ENCODE measurements at places on chromosomes 1 and 21.
A peak's percentile ranks its signal among the peaks of the same experiment; 100 is the strongest.

- DNase-seq: no peak
Observed at GRCh38 chr1:193806079-193807048, 620.0 kb upstream of the B3GALT2 start.

DNA sequence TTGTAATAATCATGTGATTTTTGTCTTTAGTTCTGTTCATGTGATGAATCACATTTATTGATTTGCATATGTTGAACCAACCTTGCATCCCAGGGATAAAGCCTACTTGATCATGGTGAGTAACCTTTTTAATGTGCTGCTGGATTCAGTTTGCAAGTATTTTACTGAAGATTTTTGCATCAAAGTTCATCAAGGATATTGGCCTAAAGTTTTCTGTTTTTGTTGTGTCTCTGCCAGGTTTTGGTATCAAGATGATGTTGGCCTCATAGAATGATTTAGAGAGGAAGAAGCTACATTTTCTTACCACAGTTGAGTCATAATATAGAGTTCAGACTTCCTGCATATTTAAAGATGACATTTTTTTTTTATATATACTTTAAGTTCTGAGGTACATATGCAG is 455.9 kb downstream of the PLPP3 start:
- no peak for DNase-seq

DNA sequence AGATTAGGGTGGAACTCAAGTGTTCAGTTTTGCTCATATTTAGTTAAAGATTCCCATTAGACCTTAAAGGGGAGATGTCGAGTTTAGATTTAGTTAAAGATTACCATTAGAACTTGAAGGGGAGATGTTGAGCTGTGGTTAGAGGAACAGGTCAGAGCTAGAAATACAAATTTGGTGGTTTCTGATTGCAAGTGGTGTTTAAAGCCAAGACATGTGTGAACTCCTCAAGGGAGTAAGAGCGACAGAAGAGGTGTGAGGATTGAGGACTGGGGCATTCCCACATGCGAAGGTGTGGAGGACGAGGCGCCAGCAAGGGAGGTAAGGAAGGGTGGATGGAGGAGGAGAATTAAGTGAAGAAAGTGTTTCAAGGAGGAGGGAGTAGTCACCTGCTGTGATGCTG is 168.6 kb downstream of the IER5 start:
- no peak for DNase-seq

DNA sequence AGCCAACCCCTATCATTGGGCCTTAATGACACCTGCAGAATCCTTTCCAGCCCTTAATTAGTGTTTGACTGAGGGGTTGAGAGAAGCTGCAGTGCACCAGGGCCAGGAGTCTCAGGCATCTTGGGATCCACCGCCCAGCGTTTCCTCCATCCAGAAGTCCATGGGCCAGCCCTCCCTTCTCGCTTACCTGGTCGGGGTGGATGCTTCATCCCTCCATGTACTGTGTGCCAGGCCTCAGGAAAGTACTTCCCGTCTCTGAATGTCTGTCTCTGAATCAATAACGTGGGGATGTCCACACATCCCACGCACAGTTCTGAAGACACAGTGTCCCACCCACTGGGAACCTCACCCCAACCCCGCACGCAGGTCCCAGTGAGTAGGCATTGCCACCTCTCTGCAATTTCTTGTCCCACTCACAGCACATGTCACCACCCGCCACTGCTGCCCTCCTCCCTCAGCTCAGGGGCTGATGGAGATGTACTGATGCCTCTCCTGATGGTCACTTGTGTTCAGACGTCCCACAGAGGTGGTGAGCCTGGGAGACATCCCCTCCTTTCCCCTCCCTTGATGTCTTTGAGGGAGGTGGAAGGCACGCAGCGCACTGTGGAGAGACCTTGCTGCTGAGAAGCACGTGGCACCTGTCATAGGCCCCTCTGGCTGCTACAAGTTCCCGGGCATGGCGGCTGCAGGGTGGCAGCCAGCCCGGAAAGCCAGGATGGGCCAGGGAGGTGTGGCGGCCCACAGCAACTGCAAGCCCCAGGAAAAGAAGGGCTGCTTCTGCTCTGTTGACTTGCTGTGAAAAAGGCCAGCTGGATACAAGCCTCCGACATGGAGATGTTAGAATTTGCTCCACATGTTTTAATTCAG is 29.4 kb upstream of the PRSS38 start:
- DNase-seq: no peak

- no peak for DNase-seq
Observed at GRCh38 chr1:202711949-202712635, 1.8 kb upstream of the SYT2 start.

GRCh38 chr1:224543453-224543852 is 72.7 kb upstream of the CNIH3 start:
- DNase-seq: no peak

GRCh38 chr1:33137800-33138199 is 44.0 kb downstream of the TRIM62 start:
- DNase-seq: peak; percentile 46

- no peak for DNase-seq
Observed at GRCh38 chr1:83883979-83884378, 115.0 kb downstream of the TTLL7 start.

GRCh38 chr1:196063952-196064351 is 544.3 kb downstream of the KCNT2 start:
- DNase-seq: no peak

- DNase-seq: no peak
Observed at GRCh38 chr1:154953611-154954038, 2.3 kb downstream of the PBXIP1 start.

- DNase-seq: peak; percentile 48
Observed at GRCh38 chr1:226676381-226676780, 62.7 kb downstream of the ITPKB start.

GRCh38 chr21:19123053-19123452 is 719.5 kb upstream of the TMPRSS15 start:
- DNase-seq: no peak

GRCh38 chr1:47593013-47593568 is 155.2 kb downstream of the FOXD2 start:
- peak; percentile 91 for DNase-seq

GRCh38 chr1:61081144-61081685 is 1.1 kb upstream of the NFIA start:
- no peak for DNase-seq

DNA sequence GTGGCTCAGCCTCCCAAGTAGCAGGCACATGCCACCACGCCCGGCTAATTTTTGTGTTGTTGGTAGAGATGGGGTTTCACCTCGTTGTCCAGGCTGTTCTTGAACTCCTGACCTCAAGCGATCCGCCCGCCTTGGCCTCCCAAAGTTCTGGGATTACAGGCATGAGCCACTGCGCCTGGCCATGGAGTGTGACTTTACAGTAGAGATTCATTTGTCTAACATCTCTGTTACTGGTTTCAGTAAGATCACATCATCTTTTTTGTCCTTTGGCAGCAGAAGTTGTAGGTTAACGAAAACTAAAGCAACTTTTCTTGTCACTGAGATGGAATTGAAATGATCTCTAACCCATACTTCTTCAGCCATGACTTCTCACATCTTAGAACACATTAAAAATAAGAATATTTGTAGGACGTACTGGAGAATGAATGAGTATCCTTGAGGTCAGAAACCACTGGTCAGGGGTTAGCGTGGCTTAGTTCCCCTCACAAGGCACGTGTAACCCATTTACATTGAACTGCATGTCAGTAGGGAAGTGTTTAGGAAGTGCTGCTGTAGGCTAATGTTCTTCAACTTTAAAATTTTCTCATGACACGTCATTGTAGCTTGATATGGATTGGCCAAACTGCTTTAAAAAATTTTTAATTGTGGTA is 75.9 kb downstream of the CAMTA1 start:
- no peak for DNase-seq

GRCh38 chr1:218942431-218942830 is 231.2 kb upstream of the LYPLAL1 start:
- no peak for DNase-seq

GRCh38 chr1:196857188-196857587 is 30.7 kb upstream of the CFHR4 start:
- no peak for DNase-seq

Data from common myeloid progenitor, CD34-positive (primary cell).